GM23338 (cell line): ENCODE measurements at places on chromosomes 16 and 17.

DNA sequence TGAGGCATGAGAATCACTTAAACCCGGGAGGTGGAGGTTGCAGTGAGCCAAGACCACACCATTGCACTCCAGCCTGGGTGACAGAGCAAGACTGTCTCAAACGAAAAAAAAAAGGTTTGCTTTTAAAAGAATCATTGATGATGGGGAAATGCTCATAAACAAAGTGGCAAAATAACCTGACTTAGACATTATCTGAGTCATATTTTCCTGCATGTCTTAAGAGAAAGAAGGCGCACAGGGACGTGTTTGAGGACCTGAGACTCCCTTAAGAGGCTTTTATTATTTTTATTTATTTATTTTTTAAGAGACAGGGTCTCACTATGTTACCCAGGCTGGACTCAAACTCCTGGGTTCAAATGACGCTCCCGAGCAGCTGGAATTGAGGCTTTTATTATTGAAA lies 5.7 kb upstream of the PRPSAP1 start:
- DNase-seq: no peak

- no peak for DNase-seq
These were observed 109.3 kb downstream of the IRX3 start for GRCh38 chr16:54177052-54177861.

DNA sequence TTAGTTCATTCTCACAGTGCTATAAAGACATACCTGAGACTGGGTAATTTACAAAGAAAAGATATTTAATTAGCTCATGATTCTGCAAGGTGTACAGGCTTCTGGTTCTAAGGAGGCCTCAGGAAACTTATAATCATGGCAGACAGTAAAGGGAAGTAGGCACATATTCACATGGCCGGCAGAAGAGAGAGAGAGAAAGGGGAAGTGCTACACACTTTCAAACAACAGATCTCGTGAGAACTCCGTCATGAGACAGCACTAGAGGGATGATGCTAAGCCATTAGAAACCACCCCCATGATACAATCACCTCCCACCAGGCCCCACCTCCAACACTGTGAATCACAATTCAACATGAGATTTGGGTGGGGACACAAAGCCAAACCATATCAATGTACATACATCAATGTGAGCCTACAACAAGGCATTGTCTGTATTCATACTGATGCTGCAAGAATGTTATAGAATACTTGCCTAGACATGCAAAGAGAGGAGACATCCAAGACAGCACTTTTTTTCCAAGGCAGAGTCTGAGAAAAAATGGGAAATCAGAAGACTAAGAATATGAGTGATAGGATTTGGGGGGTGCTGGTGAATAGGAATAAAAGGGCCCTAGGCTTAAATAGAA lies 114.8 kb upstream of the XYLT1 start:
- DNase-seq: no peak

- no peak for DNase-seq
These were observed 14.0 kb downstream of the GSE1 start for GRCh38 chr16:85627089-85627488.

DNA sequence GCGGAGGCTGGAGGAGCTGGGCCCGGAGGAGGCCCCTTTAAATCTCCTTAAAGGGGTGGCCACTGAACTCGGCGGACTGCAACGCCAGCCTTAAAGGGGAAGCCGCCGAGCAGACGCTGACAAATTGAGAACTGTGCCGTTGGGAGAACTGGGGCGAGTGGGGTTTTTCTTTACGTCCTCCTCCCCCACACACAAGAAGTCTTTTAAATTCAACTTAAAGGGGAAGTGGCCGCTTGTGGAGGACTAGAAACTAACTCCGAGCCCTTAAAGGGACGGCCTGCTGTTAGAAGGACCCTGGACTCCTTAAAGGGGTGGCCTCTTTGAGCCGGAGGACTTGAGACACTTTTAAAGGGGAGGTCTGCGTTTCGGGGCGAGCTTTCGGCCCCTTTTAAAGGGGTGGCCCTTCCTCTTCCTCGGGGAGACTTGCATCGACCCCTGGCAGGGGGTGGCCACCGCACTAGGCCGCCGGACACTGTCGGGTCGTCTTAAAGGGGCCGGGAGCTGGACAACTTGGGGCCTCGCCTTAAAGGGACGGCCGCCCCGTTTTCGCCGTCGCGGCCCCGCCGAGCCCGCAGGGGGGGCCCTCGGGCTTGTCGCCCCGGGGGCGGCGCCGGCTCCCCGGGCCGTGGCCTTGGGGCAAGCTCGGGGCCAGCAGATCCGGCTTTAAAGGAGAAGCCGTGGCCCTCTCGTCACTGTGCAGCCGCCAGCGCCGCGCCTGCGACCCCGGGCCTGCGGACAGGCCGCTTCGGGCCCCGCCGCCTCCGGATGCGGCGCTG lies 688 bp downstream of the FBRS start:
- peak; percentile 94 for DNase-seq

- no peak for DNase-seq
These were observed 8.2 kb downstream of the CAVIN1 start for GRCh38 chr17:42414704-42415409.
